Astrocyte of the spinal cord (primary cell): ENCODE measurements at places on chromosomes 5 and 9.

DNA sequence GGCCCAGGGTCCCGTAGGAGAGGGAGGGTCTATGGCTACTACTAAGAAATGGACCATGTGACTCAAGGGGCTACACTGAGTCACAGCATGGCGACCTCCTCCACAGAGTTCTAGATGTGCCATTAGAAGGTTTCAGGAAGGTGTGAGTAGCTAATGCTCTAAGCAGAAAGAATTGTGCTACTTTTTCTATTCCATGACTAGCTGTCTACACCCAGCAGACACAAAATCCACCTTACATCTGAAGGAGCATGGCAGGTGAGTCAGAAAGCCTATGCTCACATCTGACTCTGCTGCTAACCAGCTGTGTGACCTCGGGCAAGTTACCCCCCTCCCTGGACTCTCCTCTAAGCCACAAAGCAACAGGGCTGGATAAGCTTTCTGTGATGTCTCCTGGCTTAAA lies 14.4 kb upstream of the MEIKIN start:
- DNase-seq = no peak

DNA sequence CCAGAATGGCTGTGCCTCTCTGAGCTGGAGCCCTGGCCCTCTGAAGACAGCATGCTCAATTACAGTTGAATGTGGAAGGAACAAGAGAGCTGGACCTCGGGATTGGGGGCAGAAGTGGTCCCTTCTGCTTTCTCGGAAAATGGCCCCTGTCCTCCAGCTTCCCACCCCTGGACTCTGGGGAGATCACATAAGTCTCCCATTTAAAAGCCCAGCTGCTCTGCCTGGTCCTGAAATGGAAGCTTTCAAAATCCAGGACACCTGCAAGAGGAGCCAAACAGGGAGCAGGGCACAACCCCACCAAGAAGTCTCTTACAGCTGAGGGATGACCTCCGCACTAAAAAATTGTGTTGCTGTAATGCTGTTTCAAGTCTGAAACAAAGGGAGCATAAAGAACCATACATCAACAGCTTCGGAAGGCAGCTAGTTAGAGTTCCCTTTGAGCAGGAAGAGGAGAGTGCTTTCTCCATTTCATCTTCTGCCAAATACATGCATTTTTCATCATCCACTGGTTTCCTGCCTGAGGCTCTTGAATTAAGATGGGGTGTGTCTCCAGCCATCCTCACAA lies 48.2 kb downstream of the TGFBI start:
- no peak for DNase-seq

DNA sequence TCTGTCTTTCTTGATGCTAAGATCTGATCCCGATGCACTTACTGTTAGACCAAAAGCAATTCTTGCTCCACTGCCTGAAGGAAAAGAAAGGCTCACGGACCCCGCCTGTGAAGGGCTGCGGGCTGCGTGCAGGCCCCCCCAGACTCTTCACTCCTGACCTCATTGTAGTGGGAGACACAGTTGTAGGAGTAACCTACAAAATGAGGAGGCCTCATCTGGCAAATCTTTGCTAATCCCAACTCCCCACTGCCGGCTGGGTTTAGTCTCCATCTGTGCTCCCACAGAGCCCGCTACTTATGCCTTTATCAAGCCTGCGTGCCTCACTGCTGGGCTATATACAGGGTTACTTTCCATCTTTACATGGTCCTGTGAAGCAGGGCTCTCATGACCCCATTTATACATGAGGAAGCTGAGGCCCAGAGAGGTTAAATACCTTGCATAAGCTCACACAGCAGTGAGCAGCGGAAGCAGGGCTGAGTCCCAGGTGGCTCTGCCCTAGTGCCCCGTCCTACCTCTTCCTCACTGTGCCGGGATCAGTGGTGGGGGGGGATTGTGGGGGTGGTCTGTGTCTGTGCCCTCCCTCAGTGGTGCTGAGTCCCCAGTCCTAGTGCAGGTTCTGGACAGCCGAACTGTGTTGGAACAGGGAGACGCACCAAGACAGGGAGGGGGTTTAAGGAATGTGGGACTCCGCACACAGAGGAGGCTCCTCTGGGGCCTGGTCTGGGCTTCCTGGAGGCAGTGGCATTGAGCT lies 43.9 kb upstream of the RNF130 start:
- no peak for DNase-seq

DNA sequence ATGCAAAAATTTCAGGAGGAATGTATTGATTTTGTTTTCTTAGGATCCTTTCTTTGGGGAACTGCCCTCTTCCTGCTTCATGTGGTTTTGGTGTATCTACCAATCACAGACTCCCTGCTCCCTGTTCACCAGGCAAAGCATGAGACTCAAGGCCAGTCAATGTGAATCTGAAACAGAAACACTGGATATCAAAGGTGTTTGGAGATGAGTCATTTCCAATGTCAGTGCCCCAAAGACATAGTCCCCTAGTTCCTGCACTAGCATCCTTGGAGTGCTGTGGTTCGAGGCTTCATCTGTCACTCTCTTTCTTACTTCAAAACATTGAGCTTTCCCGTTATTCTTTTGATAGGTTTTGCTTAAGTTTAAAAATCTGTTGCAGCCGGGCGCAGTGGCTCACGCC lies 8.1 kb downstream of the PPP3R2 start:
- DNase-seq = no peak

DNA sequence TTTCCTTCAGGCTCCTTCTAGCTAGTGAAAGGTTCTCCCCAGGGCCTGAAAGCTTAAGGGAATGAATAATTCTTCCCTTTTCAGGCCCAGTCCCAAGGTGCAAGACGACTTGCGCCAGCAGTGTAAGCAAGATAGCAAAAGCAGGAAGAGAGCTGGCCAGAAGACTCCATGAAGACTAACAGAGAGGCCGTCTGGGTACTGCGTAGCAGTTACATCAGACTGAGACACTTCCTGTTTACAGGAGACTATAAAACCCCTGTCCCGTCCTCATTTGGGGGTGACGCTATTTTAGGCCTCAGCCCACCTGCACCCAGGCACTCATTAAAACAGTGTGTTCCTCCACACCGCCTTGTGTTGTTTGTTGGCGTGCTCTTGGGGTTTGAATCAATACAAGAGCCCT lies 90.7 kb upstream of the MOCS2 start:
- DNase-seq = no peak

GRCh38 chr9:92717201-92718085 lies 47.2 kb downstream of the BICD2 start:
- DNase-seq = no peak

- DNase-seq = no peak
Measured at GRCh38 chr5:140136624-140137023, 10.9 kb downstream of the IGIP start.

DNA sequence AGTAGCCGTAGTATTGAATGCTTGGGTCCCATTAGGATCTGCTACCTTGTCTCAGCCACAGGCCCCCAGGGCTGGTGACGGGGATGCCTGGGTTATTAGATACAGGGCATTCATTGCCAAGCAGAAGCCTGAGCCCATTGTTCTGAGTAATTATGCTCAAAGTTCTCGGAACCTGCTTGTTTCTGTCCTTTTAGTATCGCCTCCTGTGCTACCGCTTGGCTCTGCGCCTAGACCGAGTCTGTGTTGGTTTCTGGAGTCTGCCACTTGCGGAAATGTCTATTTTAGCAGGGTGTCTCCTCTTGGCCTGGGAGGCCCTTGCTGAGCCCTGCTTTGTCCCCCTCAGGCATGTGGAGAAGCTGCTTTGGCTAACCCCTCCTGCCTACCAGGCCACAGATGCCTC lies 506.1 kb downstream of the BNC2 start:
- no peak for DNase-seq

DNA sequence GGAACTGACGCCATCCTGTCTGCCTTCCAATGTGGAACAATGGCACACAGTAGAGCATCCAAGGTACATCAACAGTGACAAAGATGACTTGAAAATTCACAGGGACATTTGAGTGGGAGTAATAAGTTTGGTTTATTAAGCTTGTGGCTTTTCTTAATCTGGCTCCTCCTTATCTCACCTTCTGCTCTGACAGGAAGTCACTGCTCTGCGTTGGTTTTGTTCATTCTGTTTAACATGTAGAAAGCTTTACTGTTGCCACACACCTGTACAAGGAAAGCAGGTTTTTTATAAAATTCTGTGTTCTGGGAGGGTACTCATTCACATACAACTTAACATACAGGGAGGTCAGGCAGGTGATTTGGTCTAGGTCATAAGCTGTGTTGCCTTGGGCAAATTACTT lies 1.6 kb upstream of the GZMK start:
- DNase-seq = no peak

- DNase-seq = no peak
Measured at GRCh38 chr9:82989929-82990328, 73.0 kb downstream of the RASEF start.

- no peak for DNase-seq
Measured at GRCh38 chr9:92292338-92293074, 991 bp downstream of the IARS1 start.

- DNase-seq = no peak
Measured at GRCh38 chr9:121822093-121823085, 171.0 kb downstream of the DAB2IP start.

DNA sequence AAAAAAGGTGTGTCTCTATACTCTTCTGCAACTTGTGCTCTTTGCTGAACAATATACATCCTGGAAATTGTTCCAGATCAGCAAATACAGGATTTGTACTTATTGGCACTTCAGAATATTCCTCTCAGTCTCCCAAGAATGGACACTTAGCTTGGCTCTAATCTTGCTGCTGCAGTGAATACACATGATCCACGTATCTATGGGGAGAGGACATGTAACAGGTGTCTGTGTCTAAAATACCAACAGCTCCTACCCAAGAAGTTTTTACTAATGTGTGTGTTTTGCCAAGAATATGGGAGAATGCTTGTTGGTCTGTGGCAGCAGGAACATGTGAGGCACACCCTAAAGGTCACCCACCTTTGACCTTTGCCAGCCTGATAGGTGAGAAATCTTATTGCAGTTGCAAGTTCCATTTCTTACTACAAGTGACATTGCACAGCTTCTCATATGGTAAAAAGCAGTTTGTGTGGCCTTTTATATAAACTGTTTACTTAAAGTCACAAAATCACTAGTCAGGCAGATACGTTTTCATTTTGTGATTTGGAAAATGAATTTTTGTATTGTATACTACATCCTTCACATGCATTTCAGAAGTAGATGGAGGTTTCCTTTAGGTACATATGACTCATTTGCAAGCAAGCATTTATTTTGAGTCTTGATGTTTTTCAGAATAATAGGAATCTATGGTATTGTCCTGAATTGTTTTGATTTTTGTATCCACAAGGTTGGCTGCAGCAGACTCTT lies 35.8 kb downstream of the PHF2 start:
- DNase-seq = no peak

- no peak for DNase-seq
Measured at GRCh38 chr9:6495466-6495865, 82.5 kb downstream of the UHRF2 start.

GRCh38 chr5:116395631-116396203 lies 178.9 kb downstream of the SEMA6A start:
- no peak for DNase-seq

GRCh38 chr5:38673671-38674071 lies 117.2 kb upstream of the LIFR start:
- no peak for DNase-seq

- no peak for DNase-seq
Measured at GRCh38 chr9:91276513-91276912, 85.2 kb downstream of the AUH start.

- peak; percentile 22 for DNase-seq
Measured at GRCh38 chr5:141878186-141878710, at the start of gene PCDH1. TSS of gene PCDH1 (minus strand) at chr5:141878410. CDS start at chr5:141878262, 148 bp downstream.

- peak; percentile 89 for DNase-seq
Measured at GRCh38 chr9:109098171-109098959, 21.4 kb downstream of the TMEM245 start.
